COLO829 (cell line): ENCODE measurements at places on chromosomes 7 and 10.

- no peak for DNase-seq
These were observed 144.9 kb downstream of the UBE2H start for GRCh38 chr7:129807863-129808262.

DNA sequence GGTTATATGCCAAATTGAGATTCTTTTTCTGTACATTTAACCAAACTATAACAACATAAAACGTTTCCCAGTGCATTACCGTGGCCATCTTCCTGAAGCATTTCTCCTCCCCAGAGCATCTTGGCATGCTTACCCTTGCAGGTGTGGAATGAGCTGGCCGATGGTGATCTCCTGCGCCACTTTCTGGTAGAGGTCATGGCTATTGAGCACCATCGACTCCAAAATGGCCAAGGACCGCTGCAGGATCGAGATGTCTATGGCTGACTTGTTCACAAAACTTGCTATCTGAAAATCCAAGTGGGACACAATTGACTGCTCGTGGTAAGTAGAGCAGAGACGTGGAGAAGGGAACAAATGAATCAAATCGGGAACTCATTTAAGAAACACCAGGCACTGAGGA lies 223.9 kb downstream of the ELMO1 start:
- no peak for DNase-seq

GRCh38 chr7:105934572-105935185 lies 28.4 kb upstream of the CDHR3 start:
- peak; percentile 63 for DNase-seq

GRCh38 chr10:5929442-5929841 lies 39.4 kb downstream of the FBH1 start:
- peak; percentile 31 for DNase-seq

- no peak for DNase-seq
These were observed 47.2 kb downstream of the DNAJC12 start for GRCh38 chr10:67790534-67791408.

DNA sequence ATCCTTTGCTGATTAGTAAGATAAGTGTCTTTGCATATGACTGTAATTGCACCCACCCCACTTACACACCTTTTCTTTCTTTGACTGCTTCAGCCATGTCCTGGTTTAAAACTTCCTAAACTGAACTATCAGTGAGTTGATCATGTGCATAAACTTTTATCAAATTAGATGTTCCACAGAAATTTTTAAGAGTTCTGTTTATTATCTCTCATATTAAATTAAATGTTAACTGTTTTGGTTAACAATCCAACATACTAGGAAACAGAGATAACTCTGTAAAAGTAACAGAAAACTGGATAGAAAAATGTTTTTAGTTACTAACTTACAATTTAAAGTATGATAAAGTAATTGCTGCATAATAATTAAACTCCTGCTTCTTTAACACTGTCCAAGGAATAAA lies 959.6 kb upstream of the LRRN3 start:
- DNase-seq, result no peak

DNA sequence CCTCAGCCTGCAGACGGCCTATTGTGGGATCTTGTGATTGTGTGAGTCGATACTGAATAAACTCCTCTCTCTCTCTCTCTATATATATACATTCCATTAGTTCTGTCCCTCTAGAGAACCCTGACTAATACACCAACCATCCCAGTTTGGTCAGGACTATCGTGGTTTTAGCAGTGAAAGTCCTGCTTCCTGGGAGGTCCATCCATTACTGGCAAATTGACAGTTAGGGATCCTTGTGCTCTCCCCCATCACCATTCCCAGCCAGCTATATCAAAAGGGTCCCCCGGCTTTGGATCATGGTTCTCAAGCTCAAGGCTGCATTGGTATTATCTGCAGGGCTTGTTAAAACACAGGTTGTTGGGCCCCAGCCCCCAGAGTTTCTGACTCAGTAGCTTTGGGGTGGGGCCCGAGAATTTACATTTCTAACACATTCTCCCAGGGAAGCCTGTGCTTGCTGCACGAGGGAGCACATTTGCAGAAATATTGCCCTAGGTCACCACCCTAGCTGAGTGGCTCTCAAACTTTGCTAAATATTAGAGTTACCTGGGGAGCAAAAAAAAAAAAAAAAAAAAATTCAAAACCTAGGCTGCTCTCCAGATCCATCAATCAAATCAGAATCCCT lies 899.1 kb upstream of the AUTS2 start:
- DNase-seq, result peak; percentile 34

- no peak for DNase-seq
These were observed 513 bp downstream of the TMEM178B start for GRCh38 chr7:141074162-141074991.

DNA sequence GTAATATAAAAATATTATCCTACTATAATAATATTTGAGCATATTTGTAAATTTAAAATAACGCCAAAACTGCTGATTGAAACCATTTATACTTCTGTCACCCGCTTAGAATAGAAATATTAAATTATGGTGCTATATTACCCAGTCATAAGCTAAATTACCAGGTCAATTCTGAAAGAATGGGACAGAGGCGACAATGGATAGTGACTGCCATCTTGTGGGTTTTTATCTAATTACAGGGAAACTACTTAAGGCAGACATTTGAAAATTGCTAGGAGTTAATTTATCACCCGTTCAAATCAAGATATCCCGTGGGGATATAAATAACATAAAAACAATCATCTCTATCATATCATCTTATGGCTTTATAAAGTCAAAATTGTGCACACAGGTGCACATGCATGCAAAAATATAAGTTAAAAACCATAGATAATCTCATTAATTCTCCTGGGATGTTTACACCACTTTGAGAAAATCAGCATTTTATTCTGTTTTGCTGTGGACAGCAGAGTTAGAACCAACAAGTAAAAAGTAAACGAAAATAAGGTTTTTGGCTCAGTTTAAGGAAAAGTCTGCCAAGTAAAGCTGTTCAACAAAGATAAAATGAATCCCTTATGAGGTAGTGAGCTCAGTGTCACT lies 41.3 kb upstream of the HPSE2 start:
- DNase-seq, result peak; percentile 8

- no peak for DNase-seq
These were observed 227.3 kb upstream of the SP8 start for GRCh38 chr7:21013765-21014539.

DNA sequence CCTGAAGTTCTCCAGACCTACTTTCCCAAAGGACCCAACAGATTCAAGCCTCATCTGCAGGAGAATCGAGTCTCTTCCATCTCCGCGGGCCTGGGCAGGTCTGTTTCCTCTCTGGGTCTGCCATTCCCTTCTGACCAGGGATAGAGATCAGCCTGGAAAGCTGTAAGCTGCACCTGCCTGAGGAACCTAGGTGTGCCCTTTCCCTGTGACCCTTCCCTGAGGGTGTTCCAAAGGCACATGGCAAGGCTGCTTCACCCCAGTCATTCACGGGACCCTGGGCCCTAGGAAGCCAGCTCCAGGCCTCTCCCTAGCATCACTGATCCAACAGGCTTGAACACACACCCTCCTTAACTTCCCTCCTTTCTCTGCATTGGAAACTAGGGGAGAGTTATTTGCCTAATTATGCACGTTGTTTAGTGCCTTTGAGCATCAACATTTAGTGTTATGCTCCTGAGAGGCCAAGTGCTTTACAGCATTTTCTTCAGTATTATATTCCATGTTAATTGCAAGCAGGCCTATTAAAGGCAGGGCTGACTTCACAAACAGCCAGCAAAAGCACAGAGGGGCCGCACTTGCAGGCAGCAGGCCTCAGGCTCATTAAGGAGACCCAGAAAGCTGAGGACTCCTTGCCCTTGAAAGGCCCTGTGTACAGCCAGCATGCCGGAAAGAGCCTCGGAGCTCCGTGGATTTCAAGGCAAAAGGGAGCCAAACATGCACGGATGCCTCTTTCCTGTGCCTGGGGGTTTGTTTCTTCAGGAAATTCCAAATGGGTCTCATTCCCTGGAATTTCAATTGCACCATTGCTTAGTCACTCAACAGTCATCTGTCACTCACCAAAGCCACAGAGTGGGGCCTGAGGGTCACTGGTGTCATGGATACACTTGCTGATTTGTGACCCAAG lies 91.0 kb upstream of the FAM20C start:
- peak; percentile 67 for DNase-seq

DNA sequence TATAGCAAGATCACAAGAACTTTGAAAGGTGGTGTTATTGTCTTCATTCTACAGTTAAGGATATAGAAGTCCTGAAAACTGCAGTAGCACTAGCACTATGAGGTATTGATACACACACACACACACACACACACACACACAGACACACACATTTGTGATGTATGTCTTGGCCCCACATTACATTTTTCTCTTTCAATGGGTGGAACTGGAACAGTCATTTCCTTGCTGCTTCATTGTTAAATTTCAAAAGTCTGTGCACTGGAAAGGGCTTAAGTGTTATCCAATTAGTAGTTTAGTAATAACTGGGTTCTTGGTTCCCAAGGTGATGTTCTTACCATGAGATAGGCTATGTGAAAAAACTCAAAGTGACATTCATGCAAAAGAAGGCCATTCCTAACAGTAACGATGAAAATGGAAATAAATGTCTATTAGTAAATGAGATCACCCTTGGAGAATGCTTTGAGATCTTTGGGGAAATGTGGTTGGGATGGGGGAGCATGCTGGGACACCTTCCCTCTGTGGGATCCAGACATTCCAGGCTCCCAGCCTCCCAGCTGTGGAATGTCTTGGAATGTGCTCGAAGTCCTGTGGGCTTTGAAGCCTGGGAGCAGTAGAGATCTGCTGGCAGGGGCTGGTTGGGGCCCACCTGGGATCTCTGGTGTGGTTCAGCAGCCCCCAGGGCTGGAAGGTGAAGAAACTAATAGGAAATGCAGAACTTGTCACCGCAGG lies 37.4 kb upstream of the CALD1 start:
- no peak for DNase-seq

GRCh38 chr7:1844336-1844950 lies 174.4 kb downstream of the ELFN1 start:
- no peak for DNase-seq

- no peak for DNase-seq
These were observed 51.1 kb upstream of the NANOS1 start for GRCh38 chr10:118978316-118978997.

GRCh38 chr7:135933509-135934188 lies 43.5 kb downstream of the MTPN start:
- DNase-seq, result no peak

GRCh38 chr10:78472551-78472890 lies 438.9 kb downstream of the RPS24 start:
- DNase-seq, result no peak

DNA sequence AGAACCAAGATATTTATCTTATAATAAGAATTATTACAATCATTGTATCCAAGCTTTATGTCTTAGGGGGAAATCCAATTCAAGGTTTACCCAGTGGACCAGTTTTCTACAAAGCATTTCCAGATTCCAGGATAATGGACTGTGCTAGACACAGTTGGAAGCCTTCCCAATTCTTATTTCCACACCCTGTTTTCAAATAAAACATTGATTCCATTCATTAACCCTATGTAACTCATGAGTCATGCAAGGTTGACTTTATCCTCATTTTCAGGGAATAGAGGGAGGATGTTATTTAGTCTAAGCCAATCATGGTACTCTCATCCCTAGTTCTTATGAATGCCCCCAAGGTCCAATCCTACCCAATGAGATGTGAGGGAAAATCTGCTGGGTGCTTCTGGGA lies 145.7 kb downstream of the RNLS start:
- DNase-seq, result peak; percentile 53

DNA sequence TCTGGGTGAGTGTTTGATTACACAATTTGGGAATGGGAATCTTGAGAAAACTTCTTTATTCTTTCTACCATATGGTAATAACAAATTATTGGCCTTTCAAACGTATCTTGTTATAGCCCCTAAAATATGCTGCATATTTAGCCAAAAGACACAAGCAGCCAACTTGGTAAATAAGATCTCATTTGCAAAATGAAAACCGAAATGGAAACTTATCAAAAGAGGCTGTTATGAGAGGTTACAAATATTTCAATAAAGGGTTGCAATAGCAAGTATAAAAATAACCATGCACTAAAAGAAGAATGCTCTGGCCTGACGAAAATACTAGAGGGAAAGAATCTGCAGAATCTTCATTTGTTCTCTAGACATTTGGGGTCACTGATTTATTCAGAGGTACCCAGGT lies 259.5 kb upstream of the LRRN3 start:
- DNase-seq, result no peak

- no peak for DNase-seq
These were observed 27.8 kb downstream of the KLF6 start for GRCh38 chr10:3757250-3757637.

GRCh38 chr10:114359041-114359952 lies 45.0 kb downstream of the AFAP1L2 start:
- no peak for DNase-seq

- peak; percentile 25 for DNase-seq
These were observed 17.7 kb downstream of the FRG2B start for GRCh38 chr10:133608855-133609254.

GRCh38 chr10:34075254-34075926 lies 739.7 kb downstream of the PARD3 start:
- no peak for DNase-seq

- DNase-seq, result no peak
These were observed 39.3 kb downstream of the WASL start for GRCh38 chr7:123709525-123709924.

- DNase-seq, result no peak
These were observed 127.6 kb downstream of the TNS3 start for GRCh38 chr7:47454069-47454973.

GRCh38 chr10:90195288-90195840 lies 494.0 kb downstream of the KIF20B start:
- DNase-seq, result no peak

DNA sequence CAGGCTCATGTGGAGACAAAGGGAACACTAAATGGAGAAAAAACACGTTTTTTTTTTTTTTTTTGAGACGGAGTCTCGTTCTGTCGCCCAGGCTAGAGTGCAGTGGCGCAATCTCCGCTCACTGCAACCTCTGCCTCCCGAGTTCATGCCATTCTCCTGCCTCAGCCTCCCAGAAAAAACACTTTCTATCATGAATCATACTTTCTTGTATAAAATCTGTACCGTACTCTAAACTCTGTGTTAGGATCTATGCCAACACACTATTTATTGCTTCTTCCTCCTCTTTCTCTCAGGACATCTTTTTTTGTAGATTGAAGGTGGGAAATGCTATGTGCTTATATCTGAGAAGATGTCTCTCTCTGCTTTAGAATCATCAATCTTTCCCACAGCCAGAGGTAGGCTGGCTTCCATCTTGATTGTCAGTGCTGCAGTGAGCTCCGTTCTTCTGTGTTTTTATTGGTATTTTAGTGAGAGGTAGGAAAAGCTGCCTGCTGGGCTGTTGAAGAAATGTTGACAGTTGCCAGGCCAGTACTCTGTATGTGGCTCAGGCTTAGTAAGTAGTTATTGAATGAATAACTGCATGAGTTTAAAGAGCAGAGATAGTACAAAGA lies 101.1 kb downstream of the GPR85 start:
- DNase-seq, result no peak

GRCh38 chr7:37943905-37944736 lies 23.7 kb downstream of the EPDR1 start:
- DNase-seq, result peak; percentile 19

GRCh38 chr7:33885290-33886148 lies 19.8 kb upstream of the BMPER start:
- no peak for DNase-seq

GRCh38 chr10:34758447-34758996 lies 56.6 kb downstream of the PARD3 start:
- DNase-seq, result peak; percentile 66

GRCh38 chr7:1396195-1396594 lies 63.1 kb downstream of the MICALL2 start:
- no peak for DNase-seq
